ENCODE measurements at places on chromosomes 6 and 20.

- DNase-seq: no peak
These were observed 40.2 kb upstream of the PHACTR3 start for GRCh38 chr20:59564171-59564570.

DNA sequence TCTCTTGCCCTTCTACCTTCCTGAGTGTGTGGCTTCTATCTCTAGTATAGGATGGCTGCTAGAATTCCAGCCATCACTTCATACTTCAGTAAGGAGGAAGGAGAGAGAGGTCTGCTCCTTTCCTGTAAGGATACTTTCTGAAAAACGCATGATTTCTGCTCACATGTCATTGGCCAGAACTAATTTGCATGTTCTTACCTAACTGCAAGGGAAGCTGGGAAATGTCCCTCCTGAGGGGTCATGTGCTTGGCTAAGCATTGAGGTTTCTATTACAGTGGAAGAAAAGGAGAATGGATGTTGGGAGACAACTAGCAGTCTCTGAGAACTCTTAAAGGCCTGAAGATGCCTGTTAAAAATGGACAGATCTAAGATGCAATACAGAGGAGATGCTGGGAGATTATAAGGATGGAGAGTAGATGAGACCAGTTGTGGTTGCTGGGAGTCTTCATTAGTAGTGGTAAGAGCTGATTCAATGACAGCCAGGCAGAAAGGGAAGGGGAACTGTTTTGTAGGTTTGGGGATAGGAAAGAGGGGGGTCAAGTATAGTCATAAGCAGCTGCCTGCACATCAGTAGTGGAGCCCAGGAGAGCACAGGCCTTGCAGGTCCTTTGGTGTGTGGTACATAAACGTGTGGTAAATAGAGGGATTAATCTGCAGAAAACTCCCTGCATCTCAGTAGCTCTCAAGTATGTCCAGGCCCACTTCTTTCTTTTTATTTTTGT lies 20.2 kb downstream of the CDS2 start:
- no peak for DNase-seq

DNA sequence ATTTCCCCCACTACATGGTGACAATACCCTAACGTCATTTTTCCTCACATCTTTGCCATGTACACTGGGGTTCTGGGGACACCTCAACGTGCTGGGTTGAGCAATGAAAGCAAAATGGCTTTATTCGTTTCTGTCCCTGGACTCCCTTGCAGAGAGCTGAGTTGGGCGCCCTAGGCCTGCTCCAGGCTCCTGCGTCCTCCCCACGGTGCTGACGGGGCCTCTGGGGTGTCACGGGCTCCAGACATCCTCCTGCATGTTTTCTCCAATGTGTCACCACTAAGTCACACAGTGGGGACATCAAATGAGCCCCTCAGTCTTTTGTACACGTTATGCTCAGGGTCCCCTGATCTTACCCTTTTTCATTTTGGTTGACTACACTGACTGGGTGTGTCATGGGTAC lies 99.8 kb downstream of the TTLL2 start:
- DNase-seq: no peak

- DNase-seq: no peak
These were observed 60.7 kb downstream of the MDGA1 start for GRCh38 chr6:37636801-37637561.

GRCh38 chr6:89385846-89386245 lies 26.2 kb downstream of the RRAGD start:
- no peak for DNase-seq

DNA sequence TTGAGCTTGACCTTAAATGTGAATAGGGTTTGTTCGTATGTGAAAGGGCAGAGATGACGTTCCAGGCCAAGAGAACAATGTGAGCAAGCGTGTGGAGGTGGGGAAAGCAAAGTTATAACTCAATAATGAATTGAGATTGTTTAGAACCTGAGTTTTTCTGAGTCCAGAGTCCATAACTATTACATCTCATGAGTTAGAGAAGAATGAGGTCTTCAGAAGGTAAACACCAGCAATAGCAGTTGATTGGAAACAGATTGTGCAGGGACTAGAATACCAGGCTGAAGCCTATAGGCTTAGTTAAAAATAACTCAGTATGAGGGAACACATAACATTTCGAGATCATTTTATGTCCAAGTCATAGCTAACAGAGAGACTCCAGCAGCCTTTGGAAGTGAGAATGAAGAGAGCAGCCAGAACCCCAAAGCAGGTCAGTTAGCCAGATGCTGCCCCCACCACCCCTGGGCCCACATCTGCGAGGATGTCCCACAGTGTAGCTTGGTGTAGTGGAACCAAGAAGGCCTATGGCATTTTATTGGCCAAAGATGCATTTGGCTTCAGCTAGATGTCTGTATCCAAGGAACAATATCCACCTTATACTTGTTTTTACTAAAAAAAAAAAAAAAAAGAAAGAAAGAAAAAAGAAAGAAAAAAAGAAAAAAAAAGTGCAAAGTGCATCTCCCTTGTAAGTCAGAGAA lies 121.7 kb downstream of the TNFRSF21 start:
- no peak for DNase-seq

DNA sequence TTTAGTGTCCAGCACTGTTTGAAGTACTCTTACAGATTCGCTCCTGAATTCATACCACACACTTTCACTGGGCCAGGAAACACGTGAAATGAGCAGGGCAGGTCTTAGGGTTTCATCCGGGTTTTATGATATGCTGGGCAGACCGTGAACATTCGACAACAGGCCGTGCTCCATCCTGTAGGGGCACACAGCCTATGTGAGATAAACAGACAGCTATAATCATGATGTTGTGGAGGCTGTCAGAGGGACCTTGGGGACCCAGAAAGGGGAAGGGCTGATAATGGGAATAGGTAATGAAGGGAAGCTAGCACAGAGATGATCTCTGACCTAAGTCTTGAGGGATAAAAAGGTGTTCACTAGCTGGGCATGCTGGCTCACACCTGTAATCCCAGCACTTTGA lies 110.4 kb downstream of the RIN2 start:
- DNase-seq: no peak

GRCh38 chr20:8362457-8362856 lies 230.4 kb downstream of the PLCB1 start:
- DNase-seq: no peak

DNA sequence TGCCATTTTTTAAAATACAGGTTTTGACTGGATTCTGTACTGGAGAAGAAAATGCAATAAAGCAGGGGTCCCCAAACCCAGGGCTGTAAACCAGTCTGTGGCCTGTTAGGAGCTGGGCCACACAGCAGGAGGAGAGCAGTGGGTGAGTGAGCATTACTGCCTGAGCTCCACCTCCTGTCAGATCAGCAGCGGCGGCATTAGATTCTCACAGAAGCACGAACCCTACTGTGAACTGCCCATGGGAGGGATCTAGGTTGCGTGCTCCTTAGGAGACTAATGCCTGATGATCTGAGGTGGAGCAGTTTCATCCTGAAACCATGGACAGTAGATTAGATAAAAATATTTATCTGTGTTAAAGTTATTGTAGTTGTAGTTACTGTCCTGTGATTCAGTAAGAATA lies 21.1 kb upstream of the FBXO9 start:
- DNase-seq: no peak

DNA sequence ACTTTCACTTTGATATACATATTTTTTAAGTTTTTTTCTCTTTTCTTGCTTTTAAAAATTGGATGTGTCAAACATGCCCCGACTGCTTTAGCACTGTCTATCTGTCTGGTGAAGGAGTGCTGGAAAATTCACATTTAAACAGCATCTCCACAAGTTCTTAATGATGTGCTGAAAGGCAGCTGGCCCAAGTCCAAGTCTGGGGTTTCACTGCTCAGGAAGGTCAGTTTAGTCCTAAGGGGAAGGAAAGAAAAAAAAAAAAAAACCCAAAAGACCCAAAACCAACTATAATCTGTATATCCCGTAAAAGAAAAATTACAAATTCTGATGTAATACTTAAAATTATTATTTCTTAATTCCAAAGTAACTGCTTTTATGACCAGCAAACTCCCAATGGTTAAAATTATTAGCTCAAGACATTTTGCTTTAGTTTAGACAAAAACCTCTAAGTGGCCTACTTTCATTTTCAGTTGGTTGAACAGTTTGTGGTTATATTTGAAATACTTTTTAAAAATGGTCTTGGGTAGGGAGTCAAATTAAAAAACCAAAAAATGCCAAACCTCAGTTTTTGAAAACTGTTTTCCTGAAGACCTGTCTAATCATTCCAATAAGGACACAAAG lies 79.5 kb upstream of the PREP start:
- DNase-seq: no peak

DNA sequence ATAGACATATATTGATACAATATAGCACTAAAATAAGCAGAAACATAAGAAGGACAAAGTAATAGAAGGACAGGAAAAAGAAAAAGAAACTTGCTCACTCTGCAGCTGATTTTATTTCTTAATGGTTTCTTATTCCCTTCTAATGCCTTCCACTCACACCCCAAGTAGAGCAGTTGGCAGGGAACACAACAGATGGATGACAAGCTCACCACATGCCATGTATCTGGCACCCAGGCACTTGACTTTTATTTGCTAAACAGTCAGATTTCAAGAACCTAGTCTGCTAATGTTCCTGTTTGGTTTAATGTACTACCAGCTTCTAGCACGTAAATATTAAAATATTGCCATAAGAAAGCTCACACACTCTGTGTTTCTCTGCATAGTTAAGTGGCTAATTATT lies 87.1 kb downstream of the COL19A1 start:
- DNase-seq: no peak

DNA sequence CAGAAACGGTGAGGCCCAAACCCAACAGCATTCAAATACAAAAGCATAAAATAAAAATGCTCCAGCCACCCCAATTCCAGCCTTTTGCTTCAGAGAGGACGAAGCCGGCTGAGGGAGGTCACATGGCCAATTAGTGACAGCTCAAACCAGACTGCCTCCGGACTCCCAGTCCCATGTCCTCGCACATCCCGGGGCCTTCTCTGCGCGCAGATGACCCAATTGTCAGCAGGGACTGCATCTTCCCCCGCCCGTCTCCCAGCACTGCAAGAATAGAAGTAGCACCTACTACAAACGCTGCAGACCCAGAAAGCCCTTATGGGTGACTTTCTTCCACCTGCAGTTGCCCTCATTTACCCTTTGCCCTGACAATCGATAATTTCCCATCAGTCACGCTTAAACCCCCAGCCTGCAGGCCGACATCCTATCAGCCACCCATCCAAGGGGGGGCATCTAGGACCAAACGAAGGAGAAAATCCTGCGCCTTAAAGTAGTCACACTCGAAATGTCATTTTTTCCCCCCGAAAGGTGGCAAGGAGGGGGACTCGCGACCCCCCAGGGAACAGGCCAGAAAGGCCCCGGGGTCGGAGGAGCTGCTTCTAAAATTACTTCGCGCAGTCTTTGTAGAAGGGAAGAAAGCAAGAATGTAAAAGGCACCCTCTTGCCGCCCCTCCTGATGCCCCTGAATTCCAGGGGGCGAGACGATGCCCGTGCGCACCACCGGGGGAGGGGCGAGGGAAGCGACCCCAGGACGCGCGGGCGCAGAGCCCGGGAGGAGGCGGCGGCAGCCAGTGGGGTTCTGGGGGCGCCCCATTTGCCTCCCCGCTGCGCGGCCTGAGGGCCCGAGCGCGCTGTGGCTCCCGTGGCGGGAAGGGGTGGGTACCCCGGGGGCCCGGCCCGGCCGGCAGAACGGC lies 792 bp downstream of the SLC23A2 start:
- peak; percentile 76 for DNase-seq
